ENCODE measurements at places on chromosomes 5 and 9.
A peak's percentile ranks its signal among the peaks of the same experiment; 100 is the strongest.

- no peak for DNase-seq
Measured at GRCh38 chr5:15238006-15238405, 262.0 kb upstream of the FBXL7 start.

GRCh38 chr9:19378164-19378563 lies 1.9 kb downstream of the RPS6 start:
- DNase-seq, result no peak

- DNase-seq, result no peak
Measured at GRCh38 chr9:109639674-109640579, 140.1 kb upstream of the PALM2AKAP2 start.

GRCh38 chr5:86795659-86796058 lies 177.9 kb downstream of the COX7C start:
- DNase-seq, result no peak

DNA sequence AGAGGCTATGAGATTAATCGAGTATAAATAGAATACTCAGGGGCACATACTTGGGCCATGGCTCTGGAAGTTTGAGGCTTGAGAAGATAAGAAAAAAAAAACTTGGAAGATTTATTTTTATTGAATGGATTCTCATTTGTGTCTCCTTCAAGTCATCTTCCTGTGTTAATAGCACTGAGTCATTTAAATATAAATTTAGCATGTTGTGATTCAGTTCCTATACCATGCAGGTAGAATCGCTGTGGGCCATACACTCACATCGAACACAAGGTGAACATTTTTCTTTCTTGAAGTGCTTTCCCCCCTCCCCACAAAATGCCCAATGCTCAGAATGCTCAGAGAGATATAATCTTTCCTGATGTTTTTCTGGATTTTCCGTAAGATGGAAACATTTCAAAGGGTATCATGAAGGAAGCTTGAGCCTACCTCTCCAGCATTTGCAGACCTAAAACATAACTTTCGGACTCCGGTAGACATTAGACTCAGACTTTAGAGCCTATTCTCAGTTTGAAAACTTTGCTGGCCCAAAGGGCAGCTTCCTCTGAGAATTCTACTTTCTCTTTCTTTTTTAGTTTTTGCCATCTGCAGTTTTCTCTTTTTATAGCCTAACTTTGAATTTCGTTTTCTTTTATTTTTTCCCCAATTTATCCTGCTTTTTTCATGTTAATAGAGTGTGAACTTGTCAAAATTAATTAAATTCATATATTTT lies 737.6 kb upstream of the NUDT12 start:
- DNase-seq, result no peak

DNA sequence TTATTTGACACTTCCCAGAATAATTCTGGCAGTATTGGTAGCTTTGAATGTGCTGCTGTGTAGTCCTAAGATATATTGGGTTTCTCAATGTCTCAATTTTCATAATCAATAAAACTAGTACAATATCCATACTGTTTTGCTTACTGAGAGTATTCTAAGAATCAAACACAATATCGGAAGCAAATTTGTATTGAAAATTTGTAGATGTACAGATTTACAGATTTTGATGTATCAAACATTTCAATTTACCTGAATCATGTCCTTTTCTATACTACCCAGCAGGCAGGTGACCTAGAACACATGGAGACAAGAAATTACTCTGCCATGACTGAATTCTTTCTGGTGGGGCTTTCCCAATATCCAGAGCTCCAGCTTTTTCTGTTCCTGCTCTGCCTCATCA lies at the start of gene OR13D1:
OR13D1 (plus strand) TSS at position 301 of the 400 bp plus-strand sequence; CDS start at position 301, 0 bp downstream.
- DNase-seq, result no peak

DNA sequence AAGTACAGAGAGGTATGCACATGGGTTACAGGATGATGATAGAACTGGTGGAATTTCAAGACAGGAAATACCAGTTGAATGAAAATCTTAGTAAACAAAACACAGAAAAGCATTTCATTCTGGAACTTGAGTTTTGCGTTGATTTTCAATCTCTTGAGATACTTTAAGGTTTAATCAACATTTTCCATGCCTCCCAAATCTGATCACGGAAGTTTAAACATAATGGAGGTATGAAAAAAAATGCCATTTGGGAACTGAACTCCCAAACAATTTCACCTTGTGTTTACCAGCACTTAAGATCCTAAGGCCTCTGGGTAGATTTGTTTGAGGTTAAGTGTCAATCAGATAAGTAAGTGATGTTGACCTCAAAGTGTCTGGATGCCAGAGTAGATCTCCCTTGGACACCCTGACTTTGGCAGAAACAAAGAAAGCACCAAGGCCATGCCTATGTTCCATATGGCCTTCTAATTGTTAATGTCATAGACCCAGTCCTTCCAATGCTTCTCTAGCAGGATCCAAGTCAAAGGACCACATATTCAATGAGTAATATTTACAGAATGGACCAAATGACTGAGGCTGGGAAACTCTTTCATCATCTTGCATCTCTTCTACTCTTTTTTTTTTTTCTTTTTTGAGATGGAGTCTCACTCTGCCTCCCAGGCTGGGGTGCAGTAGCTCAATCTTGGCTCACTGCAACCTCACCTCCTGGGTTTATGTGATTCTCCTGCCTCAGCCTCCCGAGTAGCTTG lies 216.9 kb downstream of the ARRDC3 start:
- DNase-seq, result no peak

DNA sequence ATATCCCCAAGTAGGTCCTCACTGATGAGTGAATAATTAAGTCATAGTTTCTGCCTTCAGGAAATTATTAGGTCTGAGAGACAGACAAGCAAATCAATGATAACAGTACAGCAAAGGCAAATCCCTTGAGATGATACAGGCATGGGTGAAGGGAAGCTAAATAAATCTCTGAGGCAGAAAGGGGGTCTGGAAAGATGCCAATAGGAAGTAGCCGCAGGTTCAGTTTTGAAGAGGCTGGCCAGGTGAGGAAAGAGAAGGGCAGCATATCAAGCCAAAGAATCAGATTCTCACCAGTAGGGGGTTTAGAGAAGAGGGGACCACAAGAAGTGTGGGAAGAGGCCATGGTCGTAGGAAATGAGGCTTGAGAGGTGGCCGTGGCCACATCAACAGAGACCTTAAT lies 85.8 kb downstream of the KIAA1958 start:
- no peak for DNase-seq

- no peak for DNase-seq
Measured at GRCh38 chr5:58318468-58318867, 141.4 kb downstream of the PLK2 start.

DNA sequence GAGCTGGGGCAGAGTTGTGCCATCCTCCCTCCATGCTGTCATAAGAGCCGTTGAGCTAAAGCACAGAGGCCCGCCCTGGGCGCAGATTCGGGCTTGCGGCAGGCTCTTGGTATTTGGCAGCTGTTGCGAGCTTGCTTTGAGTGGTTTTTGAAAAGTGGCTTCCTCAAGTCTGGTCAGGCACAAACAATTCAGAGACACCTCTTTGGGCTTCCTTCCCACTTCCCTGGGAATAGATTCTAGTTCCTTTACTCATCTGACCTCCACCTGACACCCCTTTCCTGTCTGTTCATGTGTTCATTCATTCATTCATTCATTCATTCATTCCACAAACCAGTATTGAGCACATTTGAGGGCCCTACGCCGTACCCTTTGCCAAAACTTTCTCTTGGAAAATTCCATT lies 27.4 kb downstream of the NCS1 start:
- DNase-seq, result no peak

DNA sequence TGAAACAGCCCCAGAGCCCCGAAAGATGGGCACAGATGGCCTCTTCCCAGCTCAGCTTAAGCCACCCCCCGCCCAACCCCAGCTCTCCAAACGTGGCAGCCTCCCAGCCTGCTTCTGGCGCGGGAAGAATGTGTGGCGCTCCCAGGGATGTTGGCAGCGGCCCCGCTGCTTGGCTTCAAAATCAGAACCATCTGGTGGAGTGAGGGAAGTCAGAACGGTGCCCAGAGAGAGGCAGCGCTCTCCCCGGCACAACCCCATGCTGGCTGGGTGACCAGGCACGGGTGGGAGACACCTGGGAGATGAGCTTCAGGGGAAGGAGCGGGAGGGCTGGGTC lies 72.7 kb upstream of the ORM1 start:
- no peak for DNase-seq

DNA sequence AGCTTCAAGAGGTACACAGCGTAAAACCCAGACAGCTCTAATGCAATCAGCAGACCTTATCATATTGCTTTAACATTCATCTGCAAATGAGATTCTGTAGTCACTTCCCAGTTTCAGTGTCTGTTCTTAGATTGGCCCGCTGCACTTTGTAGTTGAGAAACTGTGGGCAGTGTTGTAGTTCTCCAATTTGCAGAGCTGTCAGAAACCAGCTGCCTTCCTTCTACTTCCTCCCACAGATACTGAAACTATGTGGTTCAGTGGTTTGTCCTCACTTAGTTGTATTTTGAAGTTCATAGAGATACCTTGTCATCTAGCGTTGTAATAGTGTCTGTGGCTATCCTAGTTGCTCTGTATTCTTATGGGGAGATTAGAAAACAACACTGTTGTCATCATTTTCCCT lies 39.6 kb upstream of the TRIM36 start:
- DNase-seq, result peak; percentile 19

GRCh38 chr9:12775679-12776512 lies 1.1 kb downstream of the LURAP1L start:
- DNase-seq, result peak; percentile 12

GRCh38 chr5:34657988-34658387 lies 1.9 kb downstream of the RAI14 start:
- DNase-seq, result no peak

DNA sequence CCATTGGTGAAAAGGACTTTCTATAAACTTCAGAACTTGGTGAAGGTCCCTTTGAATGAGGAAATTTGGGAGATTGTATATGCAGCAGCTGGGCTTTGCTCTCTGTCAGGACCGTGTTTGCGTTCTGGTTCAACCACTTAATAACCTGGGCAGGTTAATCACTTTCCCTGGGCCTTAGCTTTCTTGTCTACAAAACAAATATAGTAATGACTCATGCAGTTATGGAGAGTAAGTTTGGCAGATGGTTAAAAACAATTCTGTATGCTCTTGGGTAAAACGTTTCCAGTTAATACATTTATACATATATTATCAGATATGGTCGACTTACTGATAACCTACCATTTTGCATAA lies 197.0 kb downstream of the ARHGEF28 start:
- DNase-seq, result no peak

GRCh38 chr9:132903574-132904492 lies 25.1 kb downstream of the SPACA9 start:
- DNase-seq, result no peak

DNA sequence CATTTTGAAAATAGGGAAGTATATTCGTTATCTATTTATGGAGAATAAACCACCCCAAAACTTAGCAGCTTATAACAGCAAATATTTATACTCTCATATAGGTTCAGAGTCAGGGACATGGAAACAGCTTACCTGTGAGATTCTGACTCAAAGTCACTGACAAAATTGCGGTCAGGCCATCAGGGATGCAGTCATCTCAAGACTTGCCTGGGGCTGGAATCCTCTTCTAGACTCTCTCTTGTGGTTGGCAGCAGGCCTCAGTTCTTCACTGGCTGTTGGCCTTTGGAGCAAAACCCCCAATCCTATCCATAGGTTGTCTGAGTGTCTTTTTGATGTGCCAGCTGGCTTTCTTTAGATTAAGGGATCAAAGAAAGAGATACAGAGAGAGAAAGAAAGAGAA lies 275.6 kb downstream of the SEC61B start:
- DNase-seq, result no peak

GRCh38 chr9:87657190-87657589 lies 68.7 kb upstream of the CTSL start:
- no peak for DNase-seq

GRCh38 chr9:111356481-111357244 lies 26.6 kb upstream of the OR2K2 start:
- no peak for DNase-seq

DNA sequence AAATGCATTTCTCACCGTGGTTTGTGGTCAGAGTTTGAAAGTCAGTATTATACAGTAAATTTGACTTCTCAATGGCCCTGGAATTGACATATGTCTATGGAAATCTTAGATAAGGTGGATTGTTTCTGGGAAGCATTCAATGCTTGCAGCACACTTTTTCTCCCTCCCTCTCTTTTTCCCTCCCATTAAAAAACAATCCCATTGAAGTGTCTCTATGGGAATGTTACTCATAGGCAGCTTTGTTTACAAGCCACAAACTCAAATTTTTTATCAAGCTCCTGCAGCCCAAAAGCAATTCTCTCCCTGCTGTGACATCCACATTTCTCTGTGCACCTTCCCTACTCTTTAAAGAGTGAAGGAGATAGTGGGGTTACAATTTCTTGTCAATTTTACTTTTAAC lies 292.1 kb downstream of the ARRDC3 start:
- no peak for DNase-seq

DNA sequence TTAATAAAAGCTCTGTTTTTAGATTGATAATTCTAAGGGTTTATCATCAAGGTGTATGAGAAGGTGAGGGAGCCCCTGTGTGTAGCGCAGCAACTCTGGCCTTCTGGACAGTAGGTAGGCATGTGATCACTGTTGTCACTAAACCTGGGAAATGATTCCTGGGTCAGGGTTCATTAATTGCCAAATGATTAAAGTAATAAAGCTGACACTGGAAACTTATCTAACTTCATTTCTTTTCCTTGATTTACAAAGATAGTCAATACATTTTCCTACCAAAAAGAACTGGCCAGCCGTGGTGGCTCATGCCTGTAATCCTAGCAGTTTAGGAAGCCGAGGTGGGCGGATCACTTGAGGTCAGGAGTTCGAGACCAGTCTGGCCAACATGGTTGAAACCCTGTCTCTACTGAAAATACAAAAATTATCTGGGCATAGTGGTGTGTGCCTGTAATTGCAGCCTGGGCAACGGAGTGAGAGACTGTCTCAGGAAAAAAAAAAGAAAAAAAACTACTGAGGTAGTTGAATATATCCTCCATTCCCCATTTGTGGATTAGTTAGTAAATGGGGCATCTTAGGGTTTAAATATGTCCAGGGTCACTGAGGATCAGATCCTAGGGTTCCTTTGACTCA lies 2.4 kb downstream of the EHMT1 start:
- DNase-seq, result no peak

DNA sequence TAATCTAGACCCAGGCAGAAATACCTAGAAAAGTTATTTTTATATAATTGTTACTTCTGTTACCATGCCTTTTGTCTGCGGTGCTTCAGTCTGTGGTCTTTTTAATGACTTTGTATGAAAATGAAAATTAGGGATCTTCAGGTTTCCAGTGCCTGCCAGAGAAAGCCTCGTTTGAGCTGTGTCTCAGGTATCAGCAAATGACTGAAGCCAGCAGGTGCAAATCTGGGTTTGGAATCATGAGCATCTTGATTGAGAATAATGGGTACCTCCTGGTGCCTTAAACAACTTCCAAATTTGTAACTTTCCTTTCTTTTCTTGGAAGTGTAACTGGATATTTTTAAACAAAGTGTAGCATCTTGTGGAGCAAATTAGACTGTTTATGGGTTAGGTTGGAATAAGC lies 4.3 kb downstream of the ZBTB34 start:
- DNase-seq, result no peak

DNA sequence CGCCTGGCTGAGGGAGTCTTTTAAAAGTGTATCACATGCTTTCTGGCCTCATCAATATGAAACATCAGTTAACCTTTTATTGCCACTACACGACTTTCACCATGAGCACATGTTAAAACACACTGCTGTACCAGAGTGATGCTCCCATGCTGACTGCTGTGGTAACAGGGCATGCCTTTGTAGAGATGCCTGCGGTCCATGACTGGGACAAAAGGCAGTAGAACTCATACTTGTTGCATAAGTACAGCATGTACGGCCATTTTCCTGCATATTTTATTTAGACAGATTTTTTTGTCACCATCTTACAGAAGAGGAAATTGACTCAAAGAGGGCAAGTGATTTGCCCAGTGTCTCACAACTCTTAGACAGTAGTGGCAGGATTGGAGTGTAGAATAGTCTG lies 105.7 kb upstream of the ADAMTSL1 start:
- no peak for DNase-seq

Data from GM12892 (cell line).